ENCODE measurements at places on chromosomes 11 and 22. TPM values are rescaled to one million over a fixed set of nuclear protein-coding genes. Genes with fewer than 3 reads are reported as not detected.

Gene VSTM5
- total RNA-seq: not detected

DNA sequence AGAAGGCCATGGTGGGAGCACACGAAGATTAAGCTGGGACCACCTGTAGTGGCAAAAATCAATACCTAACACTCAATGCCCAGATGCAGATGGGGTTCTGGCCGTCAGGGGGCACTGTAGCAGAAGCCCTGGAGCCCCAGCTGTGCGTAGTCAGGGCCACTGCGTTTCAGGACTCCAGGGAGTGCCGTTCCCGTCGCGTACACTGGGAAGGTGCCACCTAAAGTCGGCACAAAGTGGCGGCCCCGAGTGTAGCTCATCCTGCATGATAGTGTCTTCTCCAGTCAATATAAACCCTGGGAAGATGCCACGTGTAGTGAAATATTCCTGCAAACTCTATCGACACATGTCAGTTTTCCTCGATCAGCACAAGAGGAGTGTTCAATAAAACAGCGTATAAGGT lies 123.8 kb upstream of the NTM start:
- DNase-seq: peak; percentile 19

GRCh38 chr11:79314906-79315689 lies 125.7 kb downstream of the TENM4 start:
- DNase-seq: peak; percentile 14

Gene TMPRSS6
- not detected for total RNA-seq

DNA sequence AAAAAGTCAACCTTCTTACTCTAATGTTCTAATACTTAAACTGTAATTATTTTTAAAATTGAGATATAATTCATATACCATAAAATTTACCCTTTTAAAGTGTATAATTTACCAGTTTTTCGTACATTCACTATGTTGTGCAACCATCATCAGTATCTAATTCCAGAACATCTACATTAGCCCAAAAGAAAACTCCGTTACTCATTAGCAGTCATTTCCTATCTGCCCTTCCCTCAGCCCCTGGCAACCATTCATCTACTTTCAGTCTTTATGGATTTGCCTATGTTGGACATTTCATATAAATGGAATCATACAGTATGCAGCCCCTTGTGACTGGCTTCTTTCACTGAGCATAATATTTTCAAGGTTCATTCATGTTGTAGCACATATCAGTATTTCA lies 22.2 kb downstream of the SGSM3 start:
- peak; percentile 42 for DNase-seq

Gene CABP4
- not detected for total RNA-seq

DNA sequence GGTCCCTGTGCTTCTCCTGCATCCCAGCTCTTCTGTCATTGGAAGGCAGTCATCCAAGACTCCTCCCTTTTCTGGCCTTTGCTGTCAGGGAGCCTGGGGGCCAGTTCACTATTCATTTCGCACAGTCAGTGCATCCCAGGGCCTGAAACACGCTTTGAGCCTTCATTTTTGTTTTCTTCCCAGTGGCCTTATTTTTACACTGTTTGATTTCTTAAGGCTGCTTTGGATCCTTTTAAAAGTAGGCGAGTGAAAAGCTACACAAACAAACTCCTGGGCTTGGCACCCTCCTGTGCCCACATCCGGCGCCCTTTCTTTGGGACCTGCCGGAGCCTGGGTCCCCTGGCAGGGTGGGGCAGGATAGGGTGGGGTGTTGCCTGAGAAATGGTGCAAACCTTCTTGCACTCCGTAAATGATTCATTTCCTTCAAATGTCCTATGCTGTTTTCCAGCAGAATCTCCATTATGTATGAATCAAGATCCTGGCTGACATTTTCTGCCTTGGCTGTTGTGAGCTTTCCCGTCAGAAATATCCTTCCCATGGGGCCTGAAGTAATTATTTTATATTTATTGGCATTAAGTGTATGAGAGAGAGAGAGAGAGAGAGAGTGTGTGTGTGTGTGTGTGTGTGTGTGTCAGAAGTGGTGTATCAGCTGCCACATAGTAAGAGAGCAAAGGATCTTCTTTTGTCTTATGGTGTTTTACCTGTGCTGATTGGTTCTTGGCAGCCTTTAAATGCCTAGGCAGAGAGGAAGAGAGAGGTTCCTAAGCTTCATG lies 45.6 kb downstream of the BCR start:
- DNase-seq: peak; percentile 89

- peak; percentile 28 for DNase-seq
These were observed 92.2 kb downstream of the BRD1 start for GRCh38 chr22:49735411-49735900.

Gene ART1
- not detected for total RNA-seq

GRCh38 chr11:36586543-36586942 lies 7.8 kb upstream of the IFTAP start:
- no peak for DNase-seq

- peak; percentile 10 for DNase-seq
These were observed 621.5 kb upstream of the B3GAT1 start for GRCh38 chr11:135033540-135033939.
